GM23338 (cell line): ENCODE measurements at places on chromosomes 1 and 21.
A peak's percentile ranks its signal among the peaks of the same experiment; 100 is the strongest.

DNA sequence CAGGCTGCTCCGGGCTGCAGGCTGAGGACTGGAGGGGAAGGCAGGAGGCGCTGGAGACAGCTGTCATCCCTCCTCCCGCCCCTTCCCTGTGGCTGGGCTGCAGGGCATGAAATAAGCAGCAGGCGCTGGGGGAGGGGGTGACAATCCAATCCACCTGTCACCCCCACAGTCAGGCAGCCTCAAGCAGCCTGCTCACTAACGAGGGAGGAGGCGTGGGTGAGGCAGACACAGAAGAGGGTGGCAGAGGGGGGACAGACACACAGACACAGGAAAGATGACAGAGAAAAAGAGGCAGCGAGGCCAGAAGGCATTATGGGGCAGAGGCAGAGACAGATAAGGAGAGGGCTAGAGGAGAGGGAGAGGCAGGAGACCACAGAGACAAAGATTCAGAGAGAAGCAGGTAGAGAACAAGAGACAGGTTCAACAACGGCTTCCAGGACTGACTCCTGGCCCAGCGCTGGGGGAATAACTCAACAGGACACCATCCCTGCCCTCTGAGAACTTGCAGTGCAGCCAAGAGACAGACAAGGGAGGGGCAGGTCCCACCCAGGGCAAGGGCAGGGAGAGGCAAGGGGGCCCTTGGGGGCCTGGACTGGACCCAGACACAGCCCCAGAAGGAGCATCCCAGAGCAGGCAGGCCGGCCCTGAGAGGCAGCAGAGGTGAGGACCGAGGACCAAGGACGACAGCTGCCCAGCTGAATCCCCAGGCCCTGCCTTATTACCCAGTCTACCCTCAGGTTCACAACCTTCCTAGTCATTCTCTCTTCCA lies 11.2 kb downstream of the MEF2D start:
- DNase-seq, result peak; percentile 61

- DNase-seq, result no peak
These were observed 12.7 kb upstream of the ACADM start for GRCh38 chr1:75711846-75712245.

DNA sequence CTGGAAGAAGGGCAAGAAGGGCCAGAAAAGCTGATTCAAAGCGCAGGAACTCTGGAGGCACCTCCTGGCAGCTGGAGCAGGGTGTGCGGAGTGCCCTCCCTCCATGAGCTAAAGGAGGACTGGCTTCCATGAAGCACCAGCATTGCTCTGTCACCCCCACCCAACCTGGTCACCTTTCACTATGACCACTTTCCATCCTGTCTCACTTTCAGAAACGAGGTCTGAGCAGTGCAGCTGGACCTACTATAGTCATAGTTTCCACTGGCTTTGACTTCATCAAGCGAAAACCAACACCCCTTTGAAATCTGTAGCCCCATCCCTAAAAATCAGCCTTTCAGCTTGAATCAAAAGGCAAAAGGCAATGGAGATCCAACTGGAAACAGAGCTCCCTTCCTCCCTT lies 84.8 kb upstream of the CACNA1E start:
- DNase-seq, result no peak

- DNase-seq, result no peak
These were observed 4.1 kb downstream of the ORC1 start for GRCh38 chr1:52400131-52400530.

DNA sequence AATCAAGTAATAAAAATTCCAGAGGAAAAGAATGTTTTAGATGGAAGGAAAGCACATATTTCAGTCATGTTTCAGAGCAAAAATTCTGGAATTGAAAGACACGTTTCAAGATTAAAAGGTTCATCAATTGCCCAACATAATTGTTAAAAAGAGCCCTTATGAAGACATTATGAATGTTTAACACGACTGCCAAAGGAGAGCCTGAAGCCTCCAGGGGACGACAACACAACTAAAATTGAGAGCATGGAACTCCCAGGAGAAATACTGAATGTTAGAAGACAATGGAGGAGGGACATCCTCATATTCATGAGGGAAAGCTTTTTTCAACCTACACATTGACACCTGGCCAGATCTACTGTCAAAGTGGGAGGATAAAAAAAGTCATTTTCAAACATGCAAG lies 16.0 kb downstream of the OR2T11 start:
- DNase-seq, result peak; percentile 11
